ENCODE measurements at places on chromosomes 2 and 18. TPM values are rescaled to one million over a fixed set of nuclear protein-coding genes. Genes with fewer than 3 reads are reported as not detected.

DYNAP gene
- total RNA-seq = not detected

HSPD1 gene
- total RNA-seq = 146 TPM

ANXA4 gene
- 18.8 TPM for total RNA-seq

DPP10 gene
- 1.0 TPM for total RNA-seq

DOK1 gene
- 12.0 TPM for total RNA-seq

C1QL2 gene
- not detected for total RNA-seq

IL36A gene
- total RNA-seq = not detected

EGR4 gene
- not detected for total RNA-seq

MC4R gene
- 0.52 TPM for total RNA-seq

CYP26B1 gene
- total RNA-seq = 6.8 TPM

PROM2 gene
- total RNA-seq = under 0.01 TPM

POTEI gene
- under 0.01 TPM for total RNA-seq

CFAP65 gene
- not detected for total RNA-seq

DYSF gene
- 88.7 TPM for total RNA-seq
